ENCODE measurements at places on chromosomes 11 and 22. TPM values are rescaled to one million over a fixed set of nuclear protein-coding genes. Genes with fewer than 3 reads are reported as not detected.

CDKN1C gene
- total RNA-seq: 34.8 TPM

TRIM44 gene
- total RNA-seq: 14.3 TPM

TIGD3 gene
- 0.95 TPM for total RNA-seq

APOBEC3F gene
- 20.4 TPM for total RNA-seq

TSGA10IP gene
- not detected for total RNA-seq

TENM4 gene
- not detected for total RNA-seq

OR9I1 gene
- total RNA-seq: not detected

USP2 gene
- 0.52 TPM for total RNA-seq

TP53AIP1 gene
- not detected for total RNA-seq

DERL3 gene
- total RNA-seq: 9.3 TPM

TST gene
- 14.5 TPM for total RNA-seq

NEFH gene
- 1.3 TPM for total RNA-seq

MAPK11 gene
- total RNA-seq: 20.9 TPM

CSKMT gene
- 23.6 TPM for total RNA-seq

HORMAD2 gene
- total RNA-seq: not detected

DNA sequence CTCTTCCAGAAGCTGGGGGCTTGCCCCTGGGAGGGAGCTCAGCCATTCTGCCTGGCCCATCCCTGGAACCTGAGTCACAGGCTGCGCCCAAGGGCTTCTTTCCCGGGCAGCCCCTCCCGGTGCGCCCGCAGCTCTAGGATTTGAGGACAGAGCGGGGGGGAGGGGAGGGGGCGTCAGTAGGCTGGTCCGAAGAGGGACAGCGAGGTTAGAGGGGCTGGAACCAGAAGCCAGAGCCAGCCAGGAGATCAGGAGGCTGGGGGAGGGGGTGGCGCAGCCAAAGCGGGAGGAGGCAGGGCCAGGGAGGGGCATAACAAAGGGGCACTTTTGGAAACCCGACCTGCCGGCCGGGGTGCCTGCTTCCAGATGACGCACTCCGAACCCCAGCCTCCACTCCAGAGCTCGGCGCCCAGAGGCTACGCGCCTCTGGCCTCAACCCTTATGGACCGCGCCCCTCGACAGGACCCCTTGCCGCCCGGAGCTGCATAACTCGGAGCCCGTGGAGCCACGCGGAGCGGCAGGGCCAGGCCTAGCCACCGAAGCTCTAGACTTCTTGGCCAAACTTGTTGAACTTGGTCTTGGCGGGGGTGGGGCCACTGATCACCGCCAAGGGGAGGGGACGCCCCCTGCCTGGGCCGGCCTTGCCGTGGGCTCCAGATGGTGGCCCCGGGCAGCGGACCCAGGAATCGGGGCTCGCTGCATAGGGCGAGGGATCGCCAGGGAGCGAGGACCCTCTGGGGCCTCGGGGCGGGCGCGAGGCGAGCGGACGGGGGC lies 744 bp downstream of the PACSIN3 start:
- ATAC-seq: peak; percentile 21

GRCh38 chr11:3803726-3804495 lies 4.4 kb upstream of the PGAP2 start:
- ATAC-seq: no peak

DNA sequence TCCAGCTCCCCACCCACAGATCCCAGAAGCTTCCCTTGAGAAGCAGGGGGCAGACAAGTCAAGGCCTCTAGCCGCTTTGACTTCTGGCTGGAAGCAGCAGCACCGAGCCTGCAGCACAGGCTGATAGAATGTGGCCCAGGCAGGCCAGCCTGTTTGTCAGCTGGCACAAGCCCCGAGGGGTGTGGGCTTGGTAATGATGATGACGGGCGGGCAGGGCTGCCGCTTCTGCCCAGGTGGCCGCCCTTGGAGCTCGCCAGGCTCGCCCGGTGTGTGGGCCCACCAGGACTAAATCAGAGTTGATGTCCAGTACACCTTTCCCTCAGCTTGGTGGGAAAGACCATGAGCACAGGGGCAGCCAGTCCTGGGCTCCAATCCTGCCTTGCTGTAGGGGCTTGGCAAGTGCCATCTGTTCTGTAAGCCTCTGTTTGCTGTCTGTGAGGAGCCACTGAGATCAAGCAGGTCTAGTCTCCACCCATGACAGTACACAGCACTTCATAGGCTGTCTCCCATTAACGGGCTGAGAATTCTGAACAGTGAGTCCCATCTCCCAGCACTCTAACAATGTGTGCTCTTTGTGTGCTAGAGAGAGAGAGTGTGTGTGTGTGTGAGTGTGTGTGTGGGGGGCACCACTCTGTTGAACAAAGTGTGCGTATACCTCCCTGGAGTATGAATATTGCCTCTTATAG lies 26.8 kb downstream of the MICAL2 start:
- ATAC-seq: no peak

GRCh38 chr11:126280595-126280994 lies 2.3 kb upstream of the TIRAP start:
- no peak for ATAC-seq

- ATAC-seq: no peak
Measured at GRCh38 chr11:21588754-21589153, 604.1 kb upstream of the ANO5 start.

GRCh38 chr11:128690665-128691101 lies 3.2 kb upstream of the FLI1 start:
- ATAC-seq: no peak

GRCh38 chr22:42001121-42001520 lies 2.5 kb downstream of the WBP2NL start:
- no peak for ATAC-seq

DNA sequence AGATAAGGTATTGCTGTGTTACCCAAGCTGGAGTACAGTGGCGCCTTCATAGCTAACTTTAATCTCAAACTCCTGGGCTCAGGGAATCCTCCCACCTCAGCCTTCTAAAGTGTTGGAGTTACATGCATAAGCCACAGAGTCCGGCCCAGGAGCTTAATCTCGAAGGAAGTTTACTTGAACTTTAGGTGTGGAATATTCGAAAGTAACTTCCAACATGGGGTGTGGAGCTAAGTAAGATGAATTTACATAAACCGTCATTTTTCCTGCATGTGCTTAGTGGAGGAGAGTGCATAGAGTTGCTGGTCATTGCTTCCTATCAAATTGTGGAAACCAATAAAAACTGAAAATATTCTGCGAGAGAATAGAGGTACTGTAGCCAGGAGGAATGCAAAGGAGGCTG lies 1.5 kb downstream of the ATG13 start:
- no peak for ATAC-seq

DNA sequence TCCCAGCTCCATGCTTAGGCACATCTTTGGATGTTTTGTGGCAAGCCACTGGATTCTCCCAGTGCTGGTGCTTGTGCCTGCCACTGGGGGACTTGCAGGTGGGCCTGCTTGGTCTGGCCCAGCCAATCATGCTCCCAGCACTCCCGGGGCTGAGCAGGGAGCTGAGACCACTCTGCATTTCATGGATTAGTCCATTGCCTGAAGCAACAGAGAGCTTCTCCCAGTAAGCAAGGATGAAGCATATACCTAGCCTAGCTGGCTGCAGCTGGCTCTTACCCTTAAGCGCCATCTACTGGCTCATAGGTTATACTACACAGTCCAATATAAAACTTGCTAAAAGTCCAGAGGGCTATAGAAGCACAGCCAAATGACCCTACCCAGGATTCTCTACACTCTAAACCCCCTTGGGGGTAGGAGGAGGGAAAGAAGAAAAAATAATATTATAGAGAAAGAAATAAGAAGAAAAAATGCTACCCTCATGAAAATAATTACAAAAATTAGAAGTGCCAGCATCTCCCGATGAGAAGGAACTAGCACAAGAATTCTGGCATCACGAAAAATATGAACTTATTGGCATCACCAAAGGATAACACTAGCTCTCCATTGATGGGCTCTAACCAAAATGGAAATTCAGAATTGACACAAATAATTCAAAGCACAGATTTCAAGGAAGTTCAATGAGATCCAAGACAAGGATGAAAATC lies 275.3 kb downstream of the C11orf87 start:
- ATAC-seq: no peak

DNA sequence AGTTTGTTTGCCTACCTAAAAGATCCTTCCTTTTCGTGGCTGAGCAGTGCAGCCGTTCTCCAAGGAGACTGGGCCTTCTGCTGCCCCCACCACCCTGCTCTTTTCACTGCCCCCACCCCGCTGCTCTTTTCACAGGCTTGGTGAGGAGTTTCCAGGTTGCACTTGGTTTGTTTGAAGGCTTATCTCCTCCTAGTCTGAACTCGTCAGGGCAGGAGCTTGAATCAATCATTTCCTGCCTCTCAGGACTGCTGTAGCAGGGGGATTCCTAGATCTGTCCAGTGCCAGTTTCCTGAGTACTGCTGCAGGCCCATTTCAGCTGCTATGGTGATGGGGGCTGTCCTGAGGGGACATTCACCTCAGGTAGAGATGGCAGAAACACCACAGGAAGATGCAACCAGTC lies 10.0 kb downstream of the MED15 start:
- ATAC-seq: no peak

- ATAC-seq: peak; percentile 28
Measured at GRCh38 chr11:17294033-17294432, 17.5 kb downstream of the NUCB2 start.

DNA sequence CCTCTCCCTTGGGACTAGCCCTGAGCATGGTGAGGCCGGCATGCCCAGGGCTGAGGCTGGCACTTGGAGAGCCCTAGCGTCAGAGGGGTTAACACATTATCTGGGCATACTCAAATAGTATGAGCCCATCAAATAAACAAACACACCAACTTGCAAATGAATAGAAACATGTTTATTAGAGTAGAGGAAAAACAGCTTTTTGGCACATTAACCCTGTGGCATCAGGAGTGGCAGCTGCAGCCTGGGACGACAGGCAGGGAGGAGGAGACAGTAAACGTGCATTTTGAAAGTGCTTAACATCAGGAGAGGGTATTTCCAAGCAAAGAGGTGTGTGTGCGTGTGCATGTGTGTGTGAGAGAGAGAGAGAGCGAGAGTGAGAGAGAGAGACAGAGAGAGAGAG lies 684.9 kb downstream of the NTM start:
- no peak for ATAC-seq

GRCh38 chr11:59708537-59708936 lies 5.1 kb downstream of the OR10V1 start:
- no peak for ATAC-seq

- ATAC-seq: no peak
Measured at GRCh38 chr11:85316967-85317366, 310.2 kb downstream of the DLG2 start.

- no peak for ATAC-seq
Measured at GRCh38 chr11:68776442-68777235, 25.3 kb upstream of the TESMIN start.

DNA sequence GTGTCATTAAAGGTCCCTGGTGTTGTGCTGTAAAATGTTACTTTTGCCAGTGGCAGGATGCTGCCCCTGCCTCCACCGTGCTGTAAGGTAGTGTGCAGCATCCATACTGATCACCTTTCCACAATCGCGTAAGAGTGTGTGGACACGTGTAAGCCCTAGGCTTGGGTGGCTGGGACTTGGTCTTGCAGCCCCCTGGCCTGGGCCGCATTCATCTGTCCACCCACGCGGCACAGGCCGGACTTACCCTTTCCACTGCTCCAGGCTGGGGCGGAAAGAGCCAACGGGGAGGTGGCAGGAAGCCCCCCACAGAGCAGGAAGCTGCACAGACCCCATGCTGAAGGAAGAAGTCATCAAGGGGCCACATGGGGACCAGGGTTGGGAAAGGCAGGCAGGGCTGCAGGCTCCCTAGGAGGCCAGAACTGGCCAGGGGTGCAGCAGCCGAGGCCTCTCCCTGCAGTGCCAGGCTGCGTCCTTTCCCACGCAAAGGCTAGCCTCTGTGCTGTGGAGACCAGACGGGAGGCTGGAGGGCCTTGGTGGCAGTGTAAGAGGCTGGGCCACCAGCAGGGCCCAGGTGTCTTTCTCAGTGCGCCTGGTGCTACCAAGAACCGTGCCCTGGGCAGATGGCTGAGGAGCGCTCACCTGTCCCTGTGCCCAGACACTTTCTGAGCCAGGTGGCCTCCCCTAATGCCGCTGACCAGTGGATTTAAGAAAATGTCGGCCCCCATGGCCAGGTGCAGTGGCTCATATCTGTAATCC lies 11.7 kb upstream of the TMEM191C start:
- no peak for ATAC-seq

GRCh38 chr22:43867839-43868635 lies 5.7 kb upstream of the SULT4A1 start:
- no peak for ATAC-seq

- no peak for ATAC-seq
Measured at GRCh38 chr22:45290410-45290936, 5.7 kb downstream of the UPK3A start.

DNA sequence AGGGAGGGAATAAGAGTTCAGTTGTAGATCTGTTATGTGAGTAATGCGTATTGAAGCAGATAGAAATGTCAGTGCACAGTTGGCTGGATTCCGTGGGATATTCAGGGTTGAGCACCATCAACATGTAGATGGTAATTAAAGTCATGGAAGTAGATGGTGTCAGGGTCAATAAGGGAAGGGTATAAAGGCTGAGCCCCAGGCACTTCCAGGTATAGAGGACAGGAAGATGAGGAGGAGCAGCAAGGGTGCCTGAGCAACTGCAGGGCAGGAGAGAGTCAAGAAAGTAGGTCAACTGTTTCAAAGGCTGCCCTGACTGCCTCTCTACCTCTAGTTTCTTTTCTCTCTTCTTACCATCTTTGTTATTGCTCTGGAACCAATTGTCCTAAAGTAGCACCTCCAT lies 85.9 kb downstream of the MICAL2 start:
- peak; percentile 36 for ATAC-seq

All from activated T-helper 17 cell treated with anti-CD3 and anti-CD28 coated beads, Interleukin-2, amount 50 U/mL, for 72 hours (primary cell).